Substantia nigra (tissue), 51 donors: ENCODE measurements at places on chromosomes 3 and 15.

DNA sequence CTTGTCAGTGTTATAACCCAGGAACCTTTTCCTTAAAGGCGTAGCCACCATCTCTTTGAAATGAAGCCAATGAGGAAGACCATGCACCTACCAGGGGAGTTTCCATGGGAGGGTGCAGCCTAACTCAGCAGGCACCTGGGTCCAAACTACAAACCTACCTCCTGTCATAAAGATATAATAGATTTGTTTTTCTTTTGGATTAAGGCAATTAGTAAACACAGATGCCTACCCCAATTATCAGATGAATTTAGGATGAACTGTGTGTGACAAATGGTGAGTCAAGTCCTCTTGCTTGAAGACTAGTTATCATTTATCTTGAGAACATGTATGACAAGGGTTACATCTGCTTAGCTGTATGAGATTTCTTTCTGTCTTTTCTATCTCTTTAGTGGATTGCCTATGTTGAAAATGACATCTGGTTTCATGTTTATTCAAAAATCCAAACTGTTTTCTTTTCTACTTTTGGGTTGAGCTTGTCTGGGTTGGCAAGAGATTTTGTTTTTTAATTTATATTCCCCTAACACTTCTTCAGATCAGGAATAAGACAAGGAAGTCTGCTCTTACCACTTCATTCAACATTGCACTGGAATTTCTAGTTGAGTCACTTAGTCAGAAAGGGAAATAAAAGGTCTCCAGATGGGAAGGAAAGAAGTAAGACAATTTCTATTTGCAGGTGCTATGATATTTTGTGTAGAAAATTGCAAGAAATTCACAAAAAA is 149.9 kb downstream of the NEK10 start:
- no peak for DNase-seq

- DNase-seq: no peak
Observed at GRCh38 chr3:10352146-10352911, 31.4 kb upstream of the SEC13 start.

DNA sequence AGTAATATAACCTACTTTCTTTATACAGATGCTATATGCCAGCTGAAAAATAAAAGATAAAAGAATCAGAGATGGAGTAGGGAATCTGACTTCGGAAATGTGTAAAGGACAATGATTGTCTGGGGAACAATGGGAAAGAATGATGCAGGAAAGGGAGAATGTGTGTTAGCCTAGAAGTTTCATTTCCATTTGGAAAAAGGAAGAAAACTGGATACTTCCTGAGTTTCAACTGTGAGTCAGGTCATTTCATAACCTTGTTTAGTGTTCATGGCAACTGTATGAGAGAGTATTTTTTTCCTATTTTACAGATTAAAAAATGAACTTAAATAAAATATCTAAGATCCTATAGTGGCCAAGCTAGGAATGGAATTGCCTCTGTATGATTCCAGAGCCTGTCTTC is 261.3 kb upstream of the NECTIN3 start:
- no peak for DNase-seq

GRCh38 chr3:115428841-115429240 is 194.5 kb upstream of the GAP43 start:
- no peak for DNase-seq

DNA sequence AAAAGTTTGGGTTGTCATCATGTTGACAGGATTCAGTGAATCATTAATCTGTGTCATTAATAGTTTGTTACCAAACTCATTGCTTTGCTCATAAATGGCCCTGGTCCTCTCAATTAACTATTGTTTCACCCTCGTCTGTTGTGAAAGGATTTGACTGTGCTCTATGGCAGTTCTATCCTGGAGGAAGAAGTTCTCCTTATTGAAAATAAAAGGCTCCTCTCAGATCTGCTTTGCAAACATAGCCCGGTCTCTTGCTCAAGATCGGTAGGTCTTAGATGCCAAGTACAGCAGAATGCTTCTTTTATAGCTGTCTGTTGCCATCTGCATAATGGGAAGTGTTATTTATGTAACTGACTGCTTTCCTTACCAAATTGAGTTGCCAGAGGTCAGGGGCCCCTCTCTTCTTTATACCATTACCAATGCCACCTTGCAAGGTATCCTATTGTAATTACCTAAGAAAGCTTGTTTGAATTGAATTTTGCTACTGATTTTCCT is 146.5 kb downstream of the EBLN2 start:
- DNase-seq: no peak

GRCh38 chr3:139629033-139629432 is 48.7 kb downstream of the NMNAT3 start:
- DNase-seq: no peak

DNA sequence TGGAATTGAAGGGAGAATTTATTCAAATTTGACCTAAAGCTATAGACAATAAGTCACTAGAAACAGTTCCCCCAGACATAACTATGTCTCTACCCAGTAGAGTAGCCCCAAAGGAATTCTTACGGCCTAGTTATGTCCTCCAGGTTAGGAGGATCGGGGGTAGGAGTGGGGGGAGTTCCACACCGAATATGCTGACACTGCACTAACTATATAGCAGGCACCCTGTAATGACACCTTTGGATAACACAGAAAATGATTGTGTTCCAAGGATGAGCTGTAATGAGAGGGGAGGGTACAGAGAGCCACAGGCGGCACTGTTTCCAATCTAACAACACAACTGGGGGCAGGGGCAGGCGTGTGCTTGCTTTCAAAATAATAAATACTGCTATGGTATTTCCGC is 376.2 kb upstream of the RORA start:
- no peak for DNase-seq

DNA sequence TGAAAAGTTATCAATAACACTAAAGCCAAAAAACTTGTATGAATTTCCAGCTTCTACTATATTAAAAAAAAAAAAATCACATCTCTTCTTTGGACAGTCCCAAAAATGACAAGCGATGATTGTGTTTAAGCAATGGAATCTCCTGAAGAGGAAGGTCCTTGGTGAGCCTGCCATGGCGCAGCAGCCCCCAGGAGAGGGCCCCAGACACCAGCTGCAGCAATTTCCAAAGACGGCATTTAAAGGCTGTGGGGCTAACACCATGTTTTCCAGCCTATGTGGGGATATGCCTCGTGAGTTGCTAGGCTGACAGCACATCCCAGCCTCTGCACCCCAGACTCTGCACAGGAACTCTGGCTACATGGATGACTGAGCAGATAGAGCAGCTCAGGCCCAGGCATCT is 14.7 kb downstream of the SKIC8 start:
- DNase-seq: no peak

DNA sequence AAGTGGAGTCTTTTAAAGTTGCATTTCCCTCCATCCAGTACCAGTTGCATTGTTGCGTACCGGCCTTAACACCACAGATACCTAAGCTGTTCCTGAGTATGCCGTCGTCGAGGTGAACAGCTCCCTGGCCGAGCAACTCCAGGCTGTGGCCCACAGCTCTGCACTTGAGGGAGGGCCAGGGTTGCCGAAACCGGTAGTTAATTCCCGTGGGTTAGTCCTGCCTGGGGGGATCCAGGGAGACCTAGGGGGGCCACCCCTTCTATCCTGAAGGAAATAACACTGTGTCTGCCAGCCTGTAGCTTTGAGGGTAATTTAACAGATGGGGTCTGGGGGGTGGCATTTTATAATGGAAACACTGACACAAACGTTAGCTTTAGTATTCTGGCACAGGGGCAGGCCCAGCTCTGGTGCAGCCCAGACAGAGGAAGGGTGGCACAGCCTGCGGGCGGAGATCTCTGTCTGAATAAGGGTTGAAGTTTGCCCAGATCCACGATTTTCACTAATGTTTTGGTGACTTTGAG is 60.8 kb downstream of the RGMA start:
- DNase-seq: no peak

GRCh38 chr15:87735522-87735921 is 521.0 kb downstream of the NTRK3 start:
- DNase-seq: no peak

- no peak for DNase-seq
Observed at GRCh38 chr15:81914734-81915256, 131.0 kb downstream of the MEX3B start.

DNA sequence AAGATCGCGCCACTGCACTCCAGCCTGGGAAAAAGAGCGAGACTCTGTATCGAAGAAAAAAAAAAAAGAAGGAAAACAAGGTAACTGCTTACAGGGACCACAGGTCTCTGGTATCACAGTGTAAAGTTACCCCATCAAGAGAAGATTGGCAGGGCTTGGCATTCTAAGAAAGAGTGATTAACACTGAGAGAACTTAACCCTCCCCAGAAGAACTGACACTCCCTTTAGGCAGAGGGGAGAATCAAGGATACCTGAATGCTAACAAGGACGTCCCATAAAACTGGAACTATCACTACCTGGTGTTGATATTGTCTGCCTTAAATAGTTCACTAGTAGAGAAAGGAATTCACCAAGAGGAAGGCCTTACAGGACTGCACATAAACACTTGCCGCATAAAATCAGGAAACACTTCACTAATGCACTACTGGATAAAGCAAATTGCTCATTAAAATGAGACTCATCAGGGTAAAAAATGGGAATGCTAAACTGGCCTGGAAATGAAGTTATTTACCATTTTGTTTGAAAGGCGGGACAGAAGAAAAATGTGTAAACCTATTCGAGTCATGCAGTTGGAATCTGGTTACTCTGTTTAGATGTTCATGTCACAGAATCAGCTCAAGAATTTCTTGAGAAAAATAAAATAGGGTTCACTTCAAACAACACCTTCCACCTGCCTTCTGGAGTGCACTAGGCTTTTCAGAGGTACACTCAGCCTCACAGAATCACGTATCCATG is 121.6 kb downstream of the FOXP1 start:
- no peak for DNase-seq

GRCh38 chr3:126264952-126265351 is 84.6 kb upstream of the ALDH1L1 start:
- DNase-seq: no peak

GRCh38 chr3:195013411-195014361 is 257.3 kb downstream of the XXYLT1 start:
- no peak for DNase-seq

- no peak for DNase-seq
Observed at GRCh38 chr3:147336543-147337278, 69.6 kb downstream of the ZIC4 start.

- no peak for DNase-seq
Observed at GRCh38 chr15:64070106-64070505, 23.5 kb downstream of the CIAO2A start.

- no peak for DNase-seq
Observed at GRCh38 chr3:170977949-170978745, 48.4 kb downstream of the SLC2A2 start.

- DNase-seq: no peak
Observed at GRCh38 chr3:189383630-189384029, 211.9 kb downstream of the TPRG1 start.

- DNase-seq: no peak
Observed at GRCh38 chr15:49741712-49742111, 120.9 kb downstream of the DTWD1 start.

GRCh38 chr3:99108508-99108907 is 207.0 kb upstream of the DCBLD2 start:
- no peak for DNase-seq

DNA sequence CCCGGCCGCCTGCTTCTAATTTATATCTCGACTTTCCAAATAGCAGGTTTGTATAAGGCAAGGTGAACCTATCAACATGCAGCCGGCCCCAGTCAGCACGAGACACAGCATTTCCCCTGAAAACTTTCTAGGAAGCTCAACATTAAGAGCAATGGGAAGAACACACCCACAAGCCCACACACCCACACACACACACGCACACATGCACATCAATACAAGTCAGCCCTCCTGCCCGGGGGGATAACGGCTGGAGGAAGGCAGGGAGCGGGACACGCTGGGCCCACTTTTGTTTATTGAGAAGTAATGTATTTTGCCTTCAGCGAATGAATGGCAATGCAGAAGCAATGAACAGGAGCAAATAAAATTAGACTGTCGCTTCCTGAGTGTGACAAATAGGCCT is 83.5 kb downstream of the PCSK6 start:
- DNase-seq: no peak

- no peak for DNase-seq
Observed at GRCh38 chr15:75037685-75038084, 14.3 kb downstream of the PPCDC start.

DNA sequence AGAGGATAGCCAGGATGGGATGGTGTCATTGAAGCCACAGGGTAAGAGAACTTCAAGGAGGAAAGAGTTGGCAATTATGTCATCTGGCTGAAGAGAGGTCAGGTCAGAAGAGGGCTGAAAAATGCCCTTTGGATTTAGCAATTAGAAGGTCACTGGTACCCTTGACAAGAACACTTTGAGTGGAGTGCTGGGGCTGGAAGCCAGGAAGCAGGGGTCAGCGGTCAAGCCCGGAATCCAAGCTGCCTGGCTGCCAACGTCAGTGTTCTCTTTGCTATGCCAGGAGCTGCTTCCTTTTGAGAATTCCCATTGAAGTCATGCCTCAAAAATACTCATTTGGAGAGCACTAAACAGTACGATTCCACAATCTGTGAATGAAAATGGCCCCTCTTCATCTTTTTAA is 386.5 kb downstream of the SHQ1 start:
- DNase-seq: no peak

GRCh38 chr3:57006949-57007419 is 53.5 kb upstream of the SPATA12 start:
- DNase-seq: no peak

- no peak for DNase-seq
Observed at GRCh38 chr3:160291290-160291908, 66.2 kb downstream of the C3orf80 start.

DNA sequence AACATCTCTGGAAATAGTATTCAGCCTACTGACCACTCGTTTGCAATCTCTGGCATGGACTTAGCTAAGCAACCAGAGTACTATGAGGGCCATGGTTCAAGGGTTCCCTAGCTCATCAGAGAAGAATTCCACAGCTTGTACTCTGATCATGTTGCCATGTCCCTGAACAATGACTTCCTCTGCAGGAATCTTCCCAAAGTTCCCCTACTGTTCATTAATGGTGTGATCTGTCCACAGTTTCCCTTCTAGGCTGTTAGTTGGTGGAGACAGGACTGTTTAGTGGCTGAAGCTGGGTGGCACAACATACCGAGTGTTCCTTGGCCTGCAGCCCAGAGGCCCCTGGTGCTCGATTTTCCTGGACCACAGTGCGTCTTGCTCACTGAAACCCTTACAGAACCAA is 44.4 kb upstream of the GALNT15 start:
- no peak for DNase-seq

- no peak for DNase-seq
Observed at GRCh38 chr3:27596334-27596841, 112.2 kb upstream of the SLC4A7 start.

DNA sequence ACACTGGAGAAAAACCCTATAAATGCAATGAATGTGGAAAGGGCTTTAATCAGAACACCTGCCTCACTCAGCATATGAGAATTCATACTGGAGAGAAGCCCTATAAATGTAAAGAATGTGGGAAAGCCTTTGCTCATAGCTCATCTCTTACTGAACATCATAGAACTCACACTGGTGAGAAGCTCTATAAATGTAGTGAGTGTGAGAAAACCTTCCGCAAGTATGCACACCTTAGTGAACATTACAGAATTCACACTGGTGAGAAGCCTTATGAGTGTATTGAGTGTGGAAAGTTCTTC is 7.4 kb upstream of the ZNF501 start:
- DNase-seq: no peak

DNA sequence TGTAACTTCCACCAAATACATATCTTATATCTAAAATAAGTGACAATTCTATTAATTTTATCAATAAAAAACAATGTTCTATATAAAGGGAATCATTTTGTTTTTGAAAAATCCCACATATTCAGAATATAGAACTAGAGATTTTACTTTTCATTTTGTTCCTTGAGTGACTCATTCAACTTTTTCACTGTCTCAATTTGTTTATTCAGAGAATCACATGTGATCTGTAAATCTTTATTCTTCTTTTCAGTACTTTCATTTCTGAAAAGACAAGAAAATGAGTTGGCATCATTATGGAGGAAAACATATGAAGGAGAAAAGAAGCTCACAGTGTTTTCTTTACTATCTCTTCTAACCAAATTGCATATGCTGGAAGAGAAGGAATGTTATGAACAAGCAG is 35.0 kb downstream of the CIP2A start:
- no peak for DNase-seq
